ENCODE measurements at places on chromosomes 13 and 19.

- DNase-seq: no peak
Measured at GRCh38 chr19:31312009-31312676, 37.1 kb downstream of the TSHZ3 start.

DNA sequence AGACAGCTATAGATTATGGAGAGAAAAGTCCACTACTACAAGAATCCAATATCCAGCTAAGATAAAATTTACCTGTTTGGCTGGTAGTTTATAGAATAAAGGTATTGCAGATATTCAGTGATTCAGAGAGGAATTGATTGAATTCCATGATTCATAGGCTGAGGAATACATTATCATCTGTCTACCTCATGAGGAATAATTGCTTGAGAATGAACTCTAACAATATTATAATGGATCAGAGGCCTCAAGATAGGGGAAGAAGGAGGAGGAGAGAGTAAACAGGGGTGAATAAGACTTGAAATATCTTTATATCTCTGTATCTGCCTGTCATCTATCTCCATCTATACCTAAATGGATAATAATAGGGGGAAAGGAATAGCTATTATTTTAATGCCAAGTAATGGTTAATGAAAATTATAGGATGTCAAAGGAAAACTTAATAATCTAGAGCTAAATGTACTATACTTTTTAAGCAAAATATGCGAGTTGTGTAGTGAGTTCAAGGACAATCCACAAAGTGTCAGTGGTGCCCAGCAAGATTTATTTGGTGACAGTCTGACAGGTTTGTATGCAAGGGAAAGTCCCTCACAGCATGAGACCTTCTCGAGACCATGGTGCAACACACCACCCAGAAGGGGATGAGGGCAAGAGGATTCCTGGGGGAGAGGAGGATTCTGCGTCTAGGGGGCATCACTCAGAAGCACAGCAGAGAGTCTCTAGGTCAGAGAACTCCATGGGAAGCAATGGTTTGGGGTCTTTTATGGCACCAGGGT is 224.5 kb downstream of the GPC5 start:
- no peak for DNase-seq

DNA sequence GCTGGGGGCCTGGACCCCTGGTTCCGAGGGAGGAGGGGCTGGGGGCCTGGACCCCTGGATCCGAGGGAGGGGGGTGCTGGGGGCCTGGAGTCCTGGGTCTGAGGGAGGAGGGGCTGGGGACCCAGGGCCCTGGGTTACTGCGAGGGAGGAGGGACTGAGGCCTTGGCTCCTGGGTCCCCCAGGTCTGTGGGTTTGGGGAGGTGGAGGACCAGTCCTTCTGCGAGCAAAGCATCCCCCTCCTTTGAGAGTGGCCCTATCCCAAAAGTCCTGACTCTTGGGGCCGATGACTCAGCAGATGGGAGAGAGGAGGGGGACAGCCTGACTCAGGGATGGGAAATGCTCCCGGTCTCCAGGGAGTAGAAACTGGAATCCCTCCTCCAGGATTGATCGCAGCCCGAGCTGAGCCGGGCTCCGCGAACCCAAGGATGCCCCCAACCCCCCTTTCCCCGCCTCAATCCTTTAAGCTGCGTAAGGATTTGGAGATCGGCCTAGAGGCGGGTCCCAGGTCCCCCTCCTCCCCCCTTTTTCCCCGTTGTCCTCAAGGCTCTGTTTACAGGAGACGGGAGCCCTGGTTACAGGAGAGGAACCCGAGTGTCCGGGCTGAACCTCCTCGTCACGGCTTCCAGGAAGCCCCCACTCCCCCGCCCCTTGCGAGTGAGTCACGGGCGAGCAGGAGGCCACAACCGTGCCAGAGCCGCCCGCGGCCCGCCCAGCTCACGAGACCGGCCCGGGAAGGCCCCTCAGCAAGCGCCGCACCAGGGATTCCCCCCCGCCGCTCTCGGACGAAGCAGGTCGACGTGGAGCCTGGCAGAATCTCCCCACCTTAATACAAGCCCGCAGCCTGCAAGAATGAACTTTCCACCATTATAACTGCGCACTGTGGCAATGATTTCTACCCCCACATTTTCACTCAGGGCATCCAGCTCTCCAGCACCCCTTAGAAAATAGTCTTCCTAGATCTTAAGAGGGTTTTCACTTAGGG is 3.0 kb upstream of the ZFP36 start:
- no peak for DNase-seq

GRCh38 chr13:79245937-79246577 is 160.0 kb downstream of the RBM26 start:
- no peak for DNase-seq

- DNase-seq: no peak
Measured at GRCh38 chr13:114146629-114147028, 14.2 kb upstream of the RASA3 start.

GRCh38 chr13:20812890-20813289 is 39.1 kb upstream of the EEF1AKMT1 start:
- DNase-seq: no peak

DNA sequence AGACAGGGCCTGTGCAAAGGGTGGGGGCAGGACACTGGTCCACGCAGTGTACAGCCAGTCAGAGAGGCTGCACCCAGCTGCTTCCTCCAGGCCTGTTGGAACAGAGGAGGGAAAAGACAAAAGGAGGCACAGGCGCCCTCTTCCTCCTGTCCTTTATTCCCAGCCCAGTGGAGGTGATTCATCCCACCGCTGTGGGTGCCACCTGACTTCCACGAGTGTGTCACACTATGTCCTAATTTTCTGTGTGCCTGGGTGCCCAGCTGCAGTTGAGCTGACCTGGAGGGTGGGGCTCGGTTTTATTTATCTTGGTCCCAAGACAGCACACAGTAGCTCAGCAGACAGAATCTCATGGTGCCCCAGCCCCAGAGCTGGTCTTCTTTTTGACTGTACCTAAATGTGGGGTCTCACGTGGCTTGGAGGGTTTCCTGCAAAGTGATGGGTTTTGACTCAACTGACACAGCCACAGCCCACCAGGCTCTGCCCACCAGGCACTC is 9.0 kb downstream of the EPS15L1 start:
- no peak for DNase-seq

DNA sequence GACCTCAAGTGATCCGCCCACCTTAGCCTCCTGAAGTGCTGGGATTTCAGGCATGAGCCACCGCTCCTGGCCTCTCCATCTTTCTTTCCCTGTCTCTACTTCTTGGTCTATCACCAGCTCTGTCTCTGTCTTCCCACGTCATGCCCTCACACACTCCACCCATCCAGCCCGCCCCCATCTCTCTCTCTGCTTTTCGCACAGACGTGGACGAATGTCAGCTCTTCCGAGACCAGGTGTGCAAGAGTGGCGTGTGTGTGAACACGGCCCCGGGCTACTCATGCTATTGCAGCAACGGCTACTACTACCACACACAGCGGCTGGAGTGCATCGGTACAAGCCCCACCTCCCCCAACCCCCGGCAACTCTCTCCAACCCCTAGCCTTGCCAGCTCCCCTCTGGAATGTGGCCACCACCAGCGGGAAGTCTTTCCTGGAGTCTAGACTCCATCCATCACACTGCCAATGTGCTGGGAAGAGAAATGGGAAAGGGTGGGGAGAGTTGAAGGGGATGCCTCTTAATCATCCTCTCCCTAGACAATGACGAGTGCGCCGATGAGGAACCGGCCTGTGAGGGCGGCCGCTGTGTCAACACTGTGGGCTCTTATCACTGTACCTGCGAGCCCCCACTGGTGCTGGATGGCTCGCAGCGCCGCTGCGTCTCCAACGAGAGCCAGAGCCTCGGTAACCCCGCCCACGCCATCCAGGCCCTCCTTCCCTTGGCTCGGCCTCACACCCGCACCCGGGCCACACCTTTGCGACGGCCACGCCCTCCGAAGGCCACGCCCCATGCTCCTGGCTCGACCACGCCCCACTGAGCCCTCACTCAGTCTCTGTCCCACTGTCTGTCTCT is 22.5 kb downstream of the LTBP4 start:
- peak; percentile 87 for DNase-seq

DNA sequence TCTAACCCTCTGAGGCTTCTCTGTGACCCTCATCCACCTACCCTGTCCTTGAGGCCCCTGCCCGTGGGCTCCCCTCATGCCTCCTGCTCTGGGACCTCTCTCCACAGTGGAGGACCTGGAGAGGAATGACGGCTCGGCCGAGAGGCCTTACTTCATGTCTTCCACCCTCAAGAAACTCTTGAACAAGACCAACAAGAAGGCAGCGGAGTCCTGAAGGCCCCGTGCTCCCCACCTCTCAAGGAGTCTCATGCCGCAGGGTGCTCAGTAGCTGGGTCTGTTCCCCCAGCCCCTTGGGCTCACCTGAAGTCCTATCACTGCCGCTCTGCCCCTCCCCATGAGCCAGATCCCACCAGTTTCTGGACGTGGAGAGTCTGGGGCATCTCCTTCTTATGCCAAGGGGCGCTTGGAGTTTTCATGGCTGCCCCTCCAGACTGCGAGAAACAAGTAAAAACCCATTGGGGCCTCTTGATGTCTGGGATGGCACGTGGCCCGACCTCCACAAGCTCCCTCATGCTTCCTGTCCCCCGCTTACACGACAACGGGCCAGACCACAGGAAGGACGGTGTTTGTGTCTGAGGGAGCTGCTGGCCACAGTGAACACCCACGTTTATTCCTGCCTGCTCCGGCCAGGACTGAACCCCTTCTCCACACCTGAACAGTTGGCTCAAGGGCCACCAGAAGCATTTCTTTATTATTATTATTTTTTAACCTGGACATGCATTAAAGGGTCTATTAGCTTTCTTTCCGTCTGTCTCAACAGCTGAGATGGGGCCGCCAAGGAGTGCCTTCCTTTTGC is 10.8 kb upstream of the ILF3 start:
- DNase-seq: no peak
